ENCODE measurements at places on chromosomes 3 and 15. TPM values are rescaled to one million over a fixed set of nuclear protein-coding genes. Genes with fewer than 3 reads are reported as not detected.

DNA sequence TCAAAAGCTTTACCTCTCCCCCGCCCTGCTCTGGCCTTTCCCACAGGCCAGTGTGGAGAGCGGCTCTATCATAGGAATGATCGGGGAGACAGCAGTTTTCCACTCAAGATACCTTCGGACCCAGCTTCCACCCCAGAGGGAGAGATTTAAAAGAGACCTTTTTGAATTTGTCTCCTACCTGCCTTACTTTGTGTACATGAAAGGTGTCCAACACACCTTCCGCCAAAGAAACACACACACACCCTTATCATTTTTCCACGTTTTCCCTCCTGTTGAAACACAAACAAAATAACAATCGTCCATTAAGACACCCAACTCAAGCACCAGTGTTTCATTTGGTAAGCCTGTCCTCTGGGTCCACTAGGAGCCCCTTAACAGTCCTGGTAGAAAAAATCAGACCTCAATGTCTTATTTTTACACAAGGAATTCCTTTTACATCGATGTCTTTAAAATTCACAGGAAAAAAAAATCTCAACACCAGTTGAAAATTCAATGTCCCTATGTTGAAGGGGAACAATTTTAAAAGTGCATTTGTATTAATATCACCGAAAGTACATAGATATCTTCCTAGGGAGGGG lies 4.0 kb downstream of the HES1 start:
- no peak for DNase-seq

- no peak for DNase-seq
These were observed 113.2 kb downstream of the PPP2R3A start for GRCh38 chr3:136078421-136079364.

GRCh38 chr3:149003653-149004305 lies 12.4 kb downstream of the GYG1 start:
- no peak for DNase-seq

DNA sequence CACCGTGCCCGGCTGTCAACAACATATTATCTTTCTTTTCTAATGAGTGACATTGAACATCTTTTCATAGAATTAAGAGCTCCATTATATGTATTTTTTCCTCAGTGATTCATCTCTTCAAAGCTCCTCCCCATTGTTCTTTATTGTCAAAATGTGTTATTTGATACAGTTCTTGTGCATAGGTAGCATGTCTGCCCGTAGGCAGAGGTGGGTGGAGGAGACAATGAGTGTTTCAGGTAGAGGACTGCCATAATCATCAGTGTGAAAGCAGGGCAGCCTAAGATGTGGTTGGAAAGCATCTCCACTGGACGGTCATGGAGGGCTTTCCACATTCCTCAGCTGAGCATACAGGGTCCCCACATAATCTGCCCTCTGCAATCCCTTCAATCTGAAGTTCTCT lies 452.0 kb upstream of the MCTP2 start:
- no peak for DNase-seq

GRCh38 chr3:13633176-13633575 lies 84.3 kb downstream of the FBLN2 start:
- no peak for DNase-seq

Gene SPATA12
- 0.09 TPM for polyA plus RNA-seq
